Motor neuron (in vitro differentiated cells): ENCODE measurements at places on chromosomes 2 and 18.

GRCh38 chr2:53863538-53864227 is 3.9 kb upstream of the GPR75 start:
- no peak for ATAC-seq

DNA sequence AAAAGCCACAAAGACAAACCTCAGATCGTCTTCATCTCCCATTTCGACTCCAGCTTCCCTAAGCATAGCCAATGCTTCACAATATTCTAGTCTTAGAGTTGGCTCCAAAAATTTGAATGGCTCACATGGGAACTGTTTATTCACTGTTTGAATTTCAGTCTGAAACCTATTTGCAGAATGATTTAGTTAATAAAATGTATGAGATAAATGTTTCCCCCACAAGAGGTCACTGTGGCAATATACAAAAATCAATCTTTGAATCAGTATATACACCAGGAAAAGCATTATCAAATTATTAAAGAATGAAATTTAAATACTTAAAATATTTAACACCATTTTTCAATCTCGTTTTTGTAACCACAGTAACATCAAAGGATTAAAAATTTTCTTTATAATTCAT is 40.0 kb upstream of the MCM6 start:
- ATAC-seq = peak; percentile 31

DNA sequence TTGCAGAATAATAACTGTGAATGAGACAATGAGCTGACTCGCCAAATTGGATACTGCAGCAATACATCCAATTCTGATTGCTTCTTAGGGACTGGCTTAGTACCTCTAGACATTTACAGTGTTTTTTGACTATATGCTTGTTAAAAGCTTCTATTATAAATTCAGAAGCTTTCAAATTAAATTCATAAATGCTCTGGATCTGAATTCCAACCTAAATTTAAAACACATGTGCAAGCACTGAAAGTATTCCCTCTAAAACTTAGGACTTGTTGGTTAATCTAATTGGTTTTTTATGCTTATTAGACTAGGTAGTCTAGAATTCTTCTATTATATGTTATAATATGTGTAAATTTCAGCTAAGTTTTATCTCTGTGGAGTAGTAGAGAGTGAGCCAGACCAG is 306.9 kb downstream of the CPS1 start:
- ATAC-seq = no peak

DNA sequence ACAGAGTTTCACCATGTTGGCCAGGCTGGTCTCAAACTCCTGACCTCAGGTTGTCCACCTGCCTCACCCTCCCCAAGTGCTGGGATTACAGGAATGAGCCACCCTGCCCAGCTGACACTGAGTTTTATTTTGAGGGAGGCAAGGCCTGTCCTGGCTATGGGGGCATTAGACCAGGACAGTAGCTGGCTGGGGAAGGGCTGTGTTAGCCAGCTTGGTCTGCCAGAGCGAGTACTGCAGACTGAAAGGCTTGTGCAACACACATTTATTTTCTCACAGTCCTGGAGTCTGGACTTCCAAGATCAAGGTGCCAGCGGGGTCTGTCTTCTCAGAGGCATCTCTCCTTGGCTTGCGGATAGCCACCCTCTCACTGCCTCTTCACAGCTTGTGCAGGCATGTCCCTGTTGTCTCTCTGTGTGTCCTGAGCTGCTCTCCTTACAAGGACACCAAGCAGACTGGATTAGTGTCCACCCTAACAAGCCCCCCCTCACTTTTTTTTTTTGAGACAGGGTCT is 59.4 kb upstream of the HAAO start:
- ATAC-seq = no peak

DNA sequence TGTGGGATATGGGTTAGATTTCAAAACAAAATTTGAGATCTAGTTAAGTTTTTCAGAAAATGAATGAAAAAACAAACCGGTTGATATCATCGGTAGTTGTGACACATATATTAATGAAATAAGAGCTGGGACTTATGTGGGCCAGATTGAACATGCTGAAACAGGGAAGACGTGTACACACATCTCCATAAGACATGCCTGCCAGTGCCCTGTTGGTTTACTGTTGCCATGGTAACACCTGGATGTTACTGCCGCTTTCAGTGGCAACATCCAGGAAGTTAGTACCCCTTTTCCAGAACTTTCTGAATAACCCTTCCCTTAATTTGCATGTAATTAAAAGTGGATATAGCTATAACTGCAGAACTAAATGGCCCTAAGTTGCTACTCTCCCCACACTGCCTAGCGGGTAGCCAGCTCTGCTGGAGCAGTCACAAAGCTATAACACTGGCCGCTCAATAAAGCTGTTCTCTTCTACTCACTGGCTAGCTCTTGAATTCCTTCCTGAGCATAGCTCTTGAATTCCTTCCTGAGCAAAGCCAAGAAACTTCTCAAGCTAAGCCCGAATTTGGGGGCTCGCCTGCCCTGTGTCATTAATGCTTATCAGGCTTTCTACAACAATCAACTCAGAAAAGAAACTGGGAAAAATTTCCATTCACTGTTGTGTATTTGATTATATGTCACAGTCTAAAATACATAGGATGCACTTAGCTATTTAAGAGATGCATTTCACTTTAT is 776.3 kb upstream of the CDH7 start:
- no peak for ATAC-seq

DNA sequence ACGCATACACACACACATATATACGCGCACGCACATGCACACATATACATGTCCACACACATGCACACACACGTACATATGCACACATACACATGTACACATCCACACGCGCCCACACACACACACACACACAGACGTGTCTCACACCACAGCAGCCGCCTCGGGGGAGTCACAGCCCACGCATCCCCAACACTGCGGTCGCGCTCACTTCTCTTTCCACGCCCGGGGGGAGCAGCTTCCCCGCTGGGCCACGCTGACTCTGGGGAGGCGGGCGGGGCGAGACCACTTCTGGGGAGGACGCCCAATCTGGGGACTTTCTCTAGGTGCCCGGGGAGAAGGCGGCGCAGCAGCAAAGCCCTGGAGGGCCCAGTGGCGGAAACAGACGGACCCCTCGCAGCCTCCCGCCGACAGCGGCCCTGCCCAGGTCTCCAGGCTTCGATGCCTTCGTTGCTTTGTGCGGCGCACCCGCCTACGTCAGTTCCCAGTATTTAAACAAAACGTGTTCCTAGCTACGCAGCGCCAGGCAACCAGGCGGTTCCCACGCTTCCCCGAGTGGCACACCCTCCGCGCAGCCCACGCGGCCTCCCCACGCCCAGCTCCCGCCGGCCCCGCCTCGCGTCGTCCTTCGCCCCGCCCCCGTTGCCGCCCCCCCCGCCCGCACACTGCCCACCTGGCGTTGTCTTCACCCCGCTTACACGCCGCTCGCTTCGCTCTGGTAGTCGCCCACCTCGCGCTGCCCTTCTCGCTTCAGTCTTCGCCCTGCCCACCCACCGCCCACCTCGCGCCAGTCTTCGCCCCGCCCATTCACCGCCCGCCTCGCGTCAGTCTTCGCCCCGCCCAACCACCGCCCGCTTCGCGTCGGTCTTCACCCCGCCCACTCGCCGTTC is 810 bp upstream of the RBFA start:
- peak; percentile 70 for ATAC-seq

- no peak for ATAC-seq
Measured at GRCh38 chr2:234306426-234307173, 190.3 kb downstream of the ARL4C start.

DNA sequence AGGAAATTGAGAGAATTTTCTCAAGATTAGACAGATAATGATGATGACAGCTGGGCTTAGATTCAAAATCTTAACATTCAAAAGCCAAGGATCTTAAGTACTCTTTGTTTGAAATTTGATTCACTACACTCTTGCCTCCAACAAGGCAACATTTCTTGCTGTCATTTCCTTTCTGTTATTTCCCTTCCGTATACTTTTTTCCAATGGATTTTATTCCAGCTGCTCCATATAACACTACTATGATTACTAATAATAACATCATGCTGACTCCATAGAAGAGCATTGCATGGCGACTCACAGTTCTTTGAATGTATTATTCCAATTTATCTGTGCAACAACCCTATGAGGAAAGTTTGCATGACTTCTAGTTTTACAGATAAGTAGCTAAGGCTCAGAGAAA is 33.9 kb upstream of the CCDC102B start:
- ATAC-seq = no peak

- peak; percentile 71 for ATAC-seq
Measured at GRCh38 chr2:26772064-26773001, 8.2 kb downstream of the SLC35F6 start.

DNA sequence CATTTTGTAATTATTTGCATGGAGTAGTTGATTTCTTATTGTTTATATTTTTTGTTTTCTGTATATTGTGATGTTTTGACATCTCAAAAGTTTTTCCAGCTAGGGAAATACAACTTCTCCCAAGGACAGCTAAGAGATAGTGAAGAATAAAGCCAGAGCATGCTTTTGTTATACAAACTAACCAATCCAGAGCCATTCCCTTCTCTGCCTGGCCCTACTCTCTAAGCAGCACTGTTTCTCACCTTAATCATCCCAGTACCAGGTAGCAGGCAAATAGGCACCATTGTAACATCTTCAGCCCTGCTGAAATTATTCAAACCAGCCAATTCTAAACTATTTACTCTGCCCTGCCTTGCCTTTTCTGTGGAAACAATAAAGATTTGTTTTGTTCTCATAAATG is 1063.4 kb upstream of the CHAC2 start:
- ATAC-seq = no peak

DNA sequence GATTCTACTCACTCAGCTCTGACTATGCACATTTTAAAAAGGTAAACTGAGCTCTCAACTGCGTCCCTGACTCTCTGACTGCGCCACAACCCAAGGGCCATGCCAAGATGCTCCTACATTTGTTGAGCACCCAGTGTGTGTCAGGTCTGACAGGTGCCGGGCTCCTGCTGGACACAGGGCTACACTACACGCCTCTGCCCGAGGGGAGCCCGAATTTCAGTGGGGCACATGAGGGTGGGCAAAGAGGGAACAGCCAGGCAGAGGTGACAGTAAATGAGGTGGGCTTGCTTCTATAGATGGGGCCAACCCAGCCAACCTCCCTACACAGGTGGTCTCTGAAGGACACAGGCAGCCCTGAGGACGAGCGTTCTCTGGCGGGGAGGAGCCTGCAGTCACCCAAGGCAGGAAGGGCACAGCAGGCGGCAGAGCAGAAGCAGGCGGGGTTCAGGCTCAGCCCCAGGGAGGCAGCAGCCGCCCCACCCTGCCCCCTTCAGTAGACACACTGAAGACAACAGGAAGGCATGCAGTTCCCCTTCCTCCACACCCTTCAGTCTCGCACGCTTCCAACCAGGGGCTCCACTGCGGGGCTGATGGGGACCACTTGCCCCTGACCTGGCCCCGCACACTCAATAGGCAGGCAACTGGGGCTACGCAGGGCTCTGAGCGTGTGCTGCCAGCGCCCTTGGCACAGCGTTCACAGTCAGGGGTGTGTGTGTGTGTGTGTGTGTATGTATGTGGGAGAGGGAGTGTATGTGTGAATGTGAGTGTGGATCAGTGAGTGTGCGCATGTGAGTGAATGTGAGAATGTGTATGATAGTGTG is 98.4 kb downstream of the UXS1 start:
- no peak for ATAC-seq

DNA sequence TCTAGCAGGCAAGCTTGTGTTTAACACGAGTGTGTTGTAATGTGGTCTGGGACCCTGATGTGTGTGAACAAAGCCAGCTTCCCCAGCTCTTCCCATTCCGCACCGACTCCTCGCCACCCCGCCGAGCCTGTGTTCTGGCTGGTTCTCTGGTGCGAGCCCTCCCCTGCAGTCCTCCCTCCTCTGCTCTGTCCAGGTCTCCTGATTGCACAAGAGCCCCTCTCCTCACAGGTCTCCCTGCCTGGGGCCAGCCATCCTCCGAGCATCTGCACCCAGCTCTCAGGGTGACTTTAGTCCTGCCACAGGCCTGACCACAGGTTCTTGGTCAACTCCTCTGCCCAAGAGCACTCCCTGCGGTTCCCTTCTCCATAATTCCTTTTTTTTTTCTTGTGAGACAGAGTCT is 13.2 kb downstream of the SLC66A3 start:
- ATAC-seq = no peak

DNA sequence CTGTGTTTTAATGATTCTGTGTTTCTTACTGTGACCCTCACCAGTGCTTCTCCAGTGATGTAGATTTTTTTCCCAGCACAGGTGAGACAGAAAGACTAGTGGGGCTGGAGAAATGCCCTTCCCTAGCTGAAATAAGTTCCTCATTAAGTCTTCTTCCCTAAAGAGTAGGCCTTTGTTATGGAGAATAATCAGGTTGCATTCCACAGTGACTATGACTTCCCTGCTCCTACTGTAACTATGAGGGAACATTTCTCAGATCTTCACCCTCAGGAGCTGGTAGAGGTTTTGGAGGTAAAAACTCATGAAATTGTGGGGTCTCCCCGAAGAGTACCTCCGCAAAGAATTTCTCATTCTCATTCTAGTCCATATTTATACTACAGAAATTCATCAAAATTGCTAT is 286.2 kb downstream of the GRB14 start:
- ATAC-seq = no peak

- no peak for ATAC-seq
Measured at GRCh38 chr2:171999161-171999560, 592 bp upstream of the METAP1D start.

GRCh38 chr2:239521518-239521815 is 120.6 kb upstream of the HDAC4 start:
- ATAC-seq = no peak

DNA sequence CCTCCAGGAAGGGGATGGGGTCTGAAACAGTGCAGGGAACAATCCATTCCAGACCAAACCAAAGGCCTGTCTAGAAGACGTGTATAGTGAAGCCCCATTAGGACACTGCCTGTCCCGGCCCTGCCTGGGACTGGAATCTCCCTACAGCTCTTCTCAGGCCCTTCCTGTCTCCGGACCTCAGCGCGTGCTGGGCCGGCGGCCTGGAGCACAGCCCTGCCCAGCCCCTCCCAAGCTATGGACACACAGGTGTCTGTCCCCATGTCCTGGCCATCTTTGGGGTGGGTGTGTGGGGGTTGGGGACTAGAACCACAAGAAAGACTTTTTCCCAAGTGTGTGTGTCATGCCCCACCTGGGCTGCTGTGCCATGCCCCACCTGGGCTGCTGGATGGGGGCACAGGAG is 51.8 kb downstream of the KIF1A start:
- no peak for ATAC-seq

GRCh38 chr2:43052944-43053306 is 173.5 kb downstream of the ZFP36L2 start:
- no peak for ATAC-seq

DNA sequence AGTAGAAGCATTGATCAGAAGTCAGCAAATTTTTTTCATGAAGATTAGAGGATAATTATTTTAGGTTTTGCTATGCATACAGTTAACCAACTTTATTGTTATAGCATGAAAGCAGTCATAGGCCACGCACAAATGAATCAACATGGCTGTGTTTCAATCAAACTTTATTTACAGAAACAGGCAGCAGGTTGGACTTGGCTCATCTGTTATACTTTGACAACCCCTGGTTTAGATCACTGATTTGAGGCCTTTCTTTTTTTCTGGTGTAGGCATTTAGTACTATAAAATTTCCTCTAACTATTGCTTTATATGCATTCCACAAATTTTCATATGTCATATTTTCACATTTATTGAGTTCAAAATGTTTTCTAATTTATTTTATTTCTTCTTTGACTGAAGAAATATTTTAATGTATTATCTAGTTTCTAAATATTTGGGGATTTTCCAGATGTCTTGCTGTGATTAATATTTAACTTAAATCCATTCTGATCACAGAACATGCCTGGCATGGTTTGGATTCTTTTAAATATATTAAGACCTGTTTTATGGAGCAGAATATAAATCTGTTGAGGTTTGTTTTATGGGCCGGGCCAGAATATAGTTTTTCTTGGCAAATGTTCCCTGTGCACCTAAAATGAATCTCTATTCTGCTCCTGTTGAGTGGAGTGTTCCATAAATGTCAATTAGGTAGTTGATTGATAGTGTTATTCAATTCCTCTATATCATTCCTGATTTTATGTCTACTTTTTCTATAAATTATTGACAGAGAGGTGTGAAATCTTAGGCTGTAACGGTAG is 116.3 kb upstream of the KLHL29 start:
- no peak for ATAC-seq
